Right ventricle myocardium inferior (tissue), 1 donor: ENCODE measurements at places on chromosomes 3 and 15. TPM values are rescaled to one million over a fixed set of nuclear protein-coding genes. Genes with fewer than 3 reads are reported as not detected.

The PLA2G4D gene
- total RNA-seq, result not detected

The DAZL gene
- total RNA-seq, result not detected

The MESP2 gene
- 0.51 TPM for total RNA-seq

The MUC20 gene
- 4.6 TPM for total RNA-seq

The HEXA gene
- total RNA-seq, result 64.3 TPM

The RPL39L gene
- total RNA-seq, result 5.9 TPM

The PARP15 gene
- 0.51 TPM for total RNA-seq

The IGSF10 gene
- total RNA-seq, result 3.0 TPM

The STRIT1 gene
- total RNA-seq, result 0.84 TPM

DNA sequence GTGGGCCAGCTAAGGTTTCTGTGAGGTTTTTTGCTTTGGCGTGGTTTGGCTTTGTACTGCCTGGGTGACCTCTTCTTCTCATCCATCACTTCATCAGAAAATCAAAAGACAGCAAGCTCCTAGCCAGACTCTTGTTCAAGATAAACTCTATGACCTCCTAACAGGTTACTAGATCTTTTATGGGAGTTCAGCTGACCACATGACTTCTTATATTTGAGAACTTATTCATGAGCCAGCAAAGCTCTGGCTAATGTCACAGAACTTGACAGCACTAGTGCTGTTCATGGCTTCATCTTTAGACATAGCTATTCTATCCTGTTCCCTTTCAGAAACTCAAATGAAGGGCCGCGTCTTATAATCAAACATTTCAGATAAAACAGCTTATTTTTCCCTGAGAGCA, 527.1 kb upstream of the GOLIM4 start:
- DNase-seq, result no peak

GRCh38 chr3:57956119-57956832, 51.9 kb upstream of the FLNB start:
- no peak for DNase-seq

DNA sequence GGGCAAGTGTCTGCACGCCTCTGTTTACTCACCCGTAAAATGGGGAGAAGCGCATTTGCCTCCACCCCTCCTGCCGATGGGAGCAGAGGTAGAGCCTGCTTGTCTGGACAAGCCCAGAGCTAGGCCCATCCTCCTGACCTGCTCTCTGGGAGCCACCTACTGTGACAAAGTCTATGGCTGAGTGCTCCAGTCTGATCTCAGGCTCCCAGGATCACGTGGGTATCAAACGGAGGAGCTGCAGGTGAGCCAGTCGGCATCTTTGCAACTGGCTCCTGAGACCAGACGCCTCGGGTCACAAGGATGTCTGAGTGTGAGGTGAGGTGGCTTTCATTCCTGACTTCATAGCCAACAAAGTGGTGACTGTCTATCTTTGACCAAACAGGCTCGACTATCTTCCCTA, 2.1 kb upstream of the ALDH1A3 start:
- DNase-seq, result no peak

- DNase-seq, result no peak
Observed at GRCh38 chr15:42163947-42164550, 7.6 kb upstream of the PLA2G4F start.

- DNase-seq, result no peak
Observed at GRCh38 chr3:139728414-139728813, 50.6 kb upstream of the NMNAT3 start.

DNA sequence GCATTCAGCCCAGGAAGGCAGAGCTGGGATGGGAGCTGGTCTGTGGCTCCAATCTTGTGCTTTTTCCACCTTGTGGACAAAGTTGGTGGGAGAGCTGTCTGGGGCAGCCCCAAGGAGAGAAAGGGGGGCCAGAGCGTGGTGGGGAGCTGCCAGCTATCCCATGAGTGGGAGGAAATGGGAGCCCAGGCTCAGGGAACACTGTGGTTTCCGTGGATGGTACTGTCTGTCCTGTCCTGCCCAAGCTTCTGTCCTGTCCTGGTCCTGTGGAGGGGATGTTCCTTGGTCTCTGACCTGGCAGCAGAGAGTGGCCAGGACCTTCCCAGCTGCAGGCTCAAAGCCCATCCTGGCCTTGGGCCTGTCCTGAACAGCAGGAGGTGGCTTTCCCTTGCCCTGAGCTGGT, 72.6 kb upstream of the SEC13 start:
- no peak for DNase-seq

GRCh38 chr15:91408476-91409076, 308.5 kb downstream of the SV2B start:
- DNase-seq, result no peak

DNA sequence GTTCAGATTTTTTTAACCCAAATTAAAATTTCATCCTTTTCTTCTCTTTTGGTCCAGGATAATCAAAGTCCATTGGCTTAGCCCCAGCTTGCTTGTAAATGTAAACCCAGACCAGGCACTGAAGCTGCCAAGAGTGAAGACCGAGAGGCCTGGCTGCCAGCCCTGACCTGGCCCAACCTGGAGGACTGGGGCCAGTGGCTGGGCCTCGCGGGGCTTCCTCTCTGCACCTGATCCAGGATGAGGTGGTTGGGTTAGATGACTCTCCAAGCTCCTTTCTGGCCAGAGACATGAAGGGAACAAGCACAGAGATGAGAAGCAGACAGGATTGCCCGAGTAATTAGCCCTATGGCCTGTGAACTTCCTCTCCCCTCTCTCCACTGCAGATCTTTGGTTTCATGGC, 50.6 kb downstream of the CMTM6 start:
- no peak for DNase-seq

- DNase-seq, result no peak
Observed at GRCh38 chr3:144362126-144362525, 390.5 kb downstream of the DIPK2A start.

DNA sequence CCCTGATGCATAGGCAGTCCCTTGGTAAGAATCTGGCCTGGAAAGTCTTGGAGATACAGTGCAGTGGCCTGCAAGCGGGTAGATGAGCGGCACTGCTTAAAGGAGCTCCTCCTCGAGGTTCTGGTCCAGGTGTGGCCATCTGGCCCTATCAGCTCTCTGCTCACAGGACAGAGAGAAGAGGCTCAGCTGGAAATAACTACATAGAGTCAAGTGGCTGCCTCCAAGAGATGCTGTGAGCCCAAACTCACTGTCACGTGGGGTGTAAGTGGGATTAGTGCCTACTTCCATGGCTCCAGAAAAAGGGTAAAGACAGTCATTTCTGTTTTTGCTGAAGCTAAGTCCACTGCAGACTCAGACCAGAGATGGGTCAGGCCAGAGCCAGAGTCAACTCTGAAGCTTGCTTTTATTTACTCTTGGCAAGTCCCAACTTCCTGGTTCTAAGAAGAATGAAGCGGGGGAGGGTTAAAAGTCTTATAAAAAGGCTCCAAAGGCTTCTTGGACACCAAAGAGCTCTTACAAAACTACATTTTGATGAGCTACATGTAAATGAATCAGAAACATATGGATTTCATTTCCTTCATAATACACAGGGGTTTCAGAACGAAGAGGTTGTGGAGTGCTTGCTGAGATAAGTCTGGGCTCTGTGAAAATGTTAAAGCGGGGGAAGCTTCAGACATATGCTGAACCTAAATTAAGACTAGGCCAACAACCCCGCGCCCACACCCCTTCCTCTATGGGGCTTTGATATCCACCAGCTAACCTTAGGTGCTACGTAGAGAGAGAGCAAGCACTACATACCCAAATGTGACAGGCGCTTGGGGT, 77.1 kb downstream of the PDZRN3 start:
- DNase-seq, result no peak

- no peak for DNase-seq
Observed at GRCh38 chr3:4898454-4899313, 80.6 kb upstream of the BHLHE40 start.

DNA sequence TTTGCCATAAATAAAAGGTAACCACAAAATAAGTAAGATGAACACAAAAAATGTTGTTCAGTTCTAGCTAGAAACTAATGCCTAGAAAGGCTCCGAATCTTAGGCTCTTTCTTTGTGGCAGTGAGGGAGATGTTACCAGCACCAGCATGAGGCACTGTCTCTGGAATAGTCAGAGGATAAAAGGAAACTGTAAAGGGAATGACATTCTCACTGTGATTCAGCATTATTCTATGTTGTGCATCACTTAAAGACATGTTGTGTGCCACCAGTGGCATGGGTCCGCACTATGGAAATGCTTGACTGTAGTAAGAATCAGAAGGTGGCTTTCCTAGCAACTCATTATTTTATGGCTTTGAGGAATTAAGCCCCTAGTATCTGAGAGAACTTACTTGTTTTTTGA, 70.8 kb downstream of the SEC22A start:
- DNase-seq, result no peak

DNA sequence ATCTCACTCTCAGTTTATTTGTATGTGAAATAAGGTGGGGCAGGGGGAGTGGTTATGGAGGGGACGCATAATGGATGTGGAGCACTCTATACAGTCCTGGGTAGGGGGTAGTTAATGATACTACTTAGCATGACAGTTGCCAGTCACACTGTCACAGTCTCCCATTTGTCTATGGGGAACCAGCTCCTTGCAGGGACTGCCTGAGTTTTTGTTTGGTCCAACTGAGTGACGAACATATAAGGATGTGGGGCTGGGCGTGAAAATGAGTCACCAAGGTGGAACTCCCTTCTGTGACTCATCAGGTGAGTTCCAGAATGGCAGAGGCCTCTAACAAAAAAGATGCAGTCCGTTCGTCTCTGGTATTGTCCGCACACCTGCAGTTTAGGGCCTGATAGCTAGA, 235.3 kb upstream of the ST8SIA2 start:
- no peak for DNase-seq

- no peak for DNase-seq
Observed at GRCh38 chr3:23395115-23395514, 192.0 kb downstream of the UBE2E2 start.

GRCh38 chr15:59953392-59953883, 50.7 kb upstream of the FOXB1 start:
- no peak for DNase-seq

DNA sequence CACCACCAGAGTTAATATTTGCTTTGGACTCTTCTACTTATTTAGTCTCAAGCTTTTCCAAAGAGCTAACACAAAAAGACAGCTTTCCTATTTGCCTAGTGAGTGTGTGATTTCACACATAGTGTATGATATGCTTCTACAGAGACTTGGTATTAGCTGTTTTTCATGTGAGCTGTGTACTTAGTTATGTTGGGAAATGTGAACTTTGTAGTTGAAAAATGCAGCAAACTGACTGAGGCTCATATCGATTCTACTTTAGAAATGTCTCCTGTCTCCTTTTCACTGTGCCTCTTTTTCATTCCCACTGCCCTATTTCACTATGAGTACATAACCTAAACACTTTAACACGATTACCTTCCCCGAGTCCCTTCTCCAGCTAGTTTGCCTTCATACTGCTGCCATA, 136.5 kb downstream of the ALCAM start:
- no peak for DNase-seq

GRCh38 chr3:109927726-109928125, 590.4 kb upstream of the DPPA4 start:
- DNase-seq, result no peak

DNA sequence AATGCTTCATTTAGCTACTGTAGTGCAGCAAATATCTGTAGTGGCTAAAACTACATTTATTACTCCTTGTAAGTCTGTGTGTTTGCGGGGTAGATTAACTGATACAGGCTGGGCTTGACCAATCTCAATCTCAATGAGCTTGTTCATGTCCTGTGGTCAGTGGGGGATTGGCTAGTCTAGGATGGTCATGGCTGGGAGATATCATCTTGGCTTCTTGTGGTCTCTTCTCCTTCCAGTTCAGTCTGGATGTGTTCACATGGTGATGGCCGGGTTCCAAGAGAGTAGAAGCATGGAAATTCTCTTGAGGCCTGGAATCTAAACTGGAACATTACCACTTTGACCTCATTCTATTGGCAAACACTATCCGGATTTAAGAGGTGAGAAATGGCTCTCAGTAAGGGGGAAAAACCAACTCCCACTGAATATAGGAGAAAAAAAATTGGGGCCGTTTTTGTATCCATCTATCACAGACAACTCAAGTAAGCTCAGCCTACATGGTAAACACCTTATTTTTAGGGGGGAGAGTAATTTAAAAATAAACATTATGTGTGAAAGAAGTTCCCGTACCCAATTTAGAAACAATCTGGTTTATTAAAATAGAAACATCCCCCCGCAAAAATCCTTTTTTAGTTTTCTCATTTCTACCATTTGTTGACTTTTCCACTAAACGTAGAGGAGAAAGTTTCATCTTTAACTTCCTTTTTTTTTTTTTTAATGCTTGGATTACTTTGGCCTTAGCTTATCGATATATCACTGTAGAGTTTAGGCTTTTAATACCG, 284.9 kb upstream of the TBC1D5 start:
- no peak for DNase-seq

- no peak for DNase-seq
Observed at GRCh38 chr3:124435467-124435866, 294.8 kb upstream of the UMPS start.
